Left ventricle myocardium superior (tissue), 1 donor: ENCODE measurements at places on chromosomes 16 and 17.

- no peak for DNase-seq
Observed at GRCh38 chr16:54135361-54136275, 151.0 kb downstream of the IRX3 start.

DNA sequence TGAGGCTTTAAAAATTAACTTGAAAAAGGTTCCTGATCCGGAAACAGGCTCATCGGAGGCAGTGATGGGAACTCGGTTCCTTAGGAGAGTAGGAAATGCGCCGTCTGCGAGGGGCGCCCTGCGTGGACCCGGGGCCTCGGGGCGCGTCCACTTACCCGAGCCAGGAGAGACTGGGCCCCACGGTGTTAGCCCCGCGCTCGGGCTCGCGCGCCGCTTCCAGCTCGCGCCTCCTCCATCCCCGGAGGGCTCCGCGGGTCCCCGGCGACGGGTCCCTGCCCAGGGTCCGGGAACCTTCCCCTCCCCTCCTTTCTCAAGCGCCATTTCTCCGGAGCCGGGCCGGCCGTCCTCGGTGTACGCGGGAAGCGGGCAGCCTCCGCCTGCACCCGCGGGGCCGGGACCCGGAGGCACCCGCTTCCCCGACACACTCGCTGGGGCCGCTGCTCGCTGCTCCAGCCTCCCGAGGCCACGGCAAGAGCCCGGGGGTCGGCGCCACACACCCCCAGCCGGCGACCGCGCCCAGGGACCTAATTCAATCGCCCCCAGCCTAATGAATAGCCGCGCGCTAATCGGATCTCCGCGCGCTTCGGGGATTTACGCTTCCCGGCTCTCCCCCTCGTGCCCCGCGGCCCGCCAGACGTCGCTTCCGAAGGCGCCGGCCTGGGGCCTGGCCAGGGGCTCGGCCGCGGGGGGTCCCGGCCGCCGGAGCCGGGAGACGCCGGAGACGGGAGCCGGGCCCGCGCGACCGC lies 2.2 kb upstream of the BAHCC1 start:
- DNase-seq: peak; percentile 61

DNA sequence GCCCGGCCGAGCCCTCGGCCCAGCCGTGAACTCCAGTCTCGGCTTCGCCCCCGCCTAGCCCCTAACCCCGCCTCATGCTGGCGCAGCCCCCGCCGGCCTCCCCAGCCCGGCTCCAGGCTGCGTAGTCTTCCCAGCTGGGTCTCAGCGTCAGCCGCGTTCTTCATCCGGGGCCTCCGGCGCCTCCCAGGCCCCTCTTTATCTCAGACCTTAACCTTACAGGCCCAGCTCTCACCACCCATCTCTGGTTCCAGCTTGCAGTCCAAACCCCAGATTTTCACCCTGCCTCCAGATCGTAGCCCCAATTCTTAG lies at the start of gene PROCA1:
PROCA1 (minus strand) TSS at position 166 of the 309 bp plus-strand sequence. CDS start 228 bp downstream, outside the sequence.
- DNase-seq: no peak

- peak; percentile 32 for DNase-seq
Observed at GRCh38 chr17:30920282-30920681, 1.5 kb upstream of the ADAP2 start.

GRCh38 chr16:88633684-88634140 lies 4.7 kb upstream of the IL17C start:
- no peak for DNase-seq

- peak; percentile 76 for DNase-seq
Observed at GRCh38 chr16:2090777-2091546, 43.2 kb downstream of the TSC2 start.

DNA sequence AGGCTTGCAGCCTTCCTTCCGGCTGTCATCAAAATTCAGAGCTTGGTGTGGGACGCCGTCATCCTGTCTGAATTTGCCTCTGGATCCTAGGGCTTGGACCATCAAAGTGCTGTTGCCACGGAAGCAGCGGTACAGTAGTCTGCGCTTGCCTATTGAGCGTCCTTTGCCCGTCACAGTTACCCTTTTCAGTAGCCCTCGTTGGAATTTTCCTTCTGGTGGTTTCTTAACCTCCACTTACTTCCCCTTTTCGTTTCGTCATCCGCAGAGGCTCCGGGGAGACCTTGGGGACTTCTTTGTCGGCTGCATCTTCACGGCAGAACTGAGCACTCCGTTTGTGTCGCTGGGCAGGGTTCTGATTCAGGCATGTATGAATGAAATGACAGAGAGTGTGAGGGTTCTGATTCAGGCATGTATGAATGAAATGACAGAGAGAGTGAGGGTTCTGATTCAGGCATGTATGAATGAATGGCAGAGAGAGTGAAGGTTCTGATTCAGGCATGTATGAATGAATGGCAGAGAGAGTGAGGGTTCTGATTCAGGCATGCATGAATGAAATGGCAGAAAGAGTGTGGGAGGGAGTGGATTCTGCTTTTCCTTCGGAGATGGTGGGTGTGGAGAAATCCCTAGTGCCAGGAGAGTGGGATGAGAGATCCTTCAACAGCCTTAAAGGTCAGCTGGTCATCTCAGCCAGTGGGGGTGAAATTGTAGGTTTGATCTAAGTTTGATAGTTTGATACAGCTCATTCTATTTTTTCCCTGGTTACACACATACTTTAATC lies 8.0 kb downstream of the TLCD3A start:
- DNase-seq: no peak

DNA sequence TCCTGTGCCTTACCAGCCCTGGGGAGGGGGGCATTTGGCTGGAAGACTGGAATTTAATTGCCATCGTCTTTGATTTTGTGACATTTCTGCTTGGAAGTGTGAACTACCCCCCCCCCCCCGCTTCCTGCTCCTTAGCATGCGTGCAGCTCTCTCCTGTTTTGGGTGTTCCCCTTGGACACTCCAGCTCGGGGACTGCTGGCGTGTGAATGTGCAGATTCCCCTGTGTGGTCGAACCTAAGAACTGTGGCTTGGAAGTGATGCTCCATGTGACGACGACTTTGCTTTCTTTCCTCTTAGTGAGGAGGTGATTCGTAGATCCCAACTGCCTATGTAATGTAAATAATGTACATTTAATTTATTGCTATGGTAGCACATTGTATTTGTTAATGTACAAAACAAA lies 26.1 kb downstream of the OR1D5 start:
- no peak for DNase-seq

- DNase-seq: no peak
Observed at GRCh38 chr16:73418691-73419090, 370.8 kb upstream of the ZFHX3 start.

DNA sequence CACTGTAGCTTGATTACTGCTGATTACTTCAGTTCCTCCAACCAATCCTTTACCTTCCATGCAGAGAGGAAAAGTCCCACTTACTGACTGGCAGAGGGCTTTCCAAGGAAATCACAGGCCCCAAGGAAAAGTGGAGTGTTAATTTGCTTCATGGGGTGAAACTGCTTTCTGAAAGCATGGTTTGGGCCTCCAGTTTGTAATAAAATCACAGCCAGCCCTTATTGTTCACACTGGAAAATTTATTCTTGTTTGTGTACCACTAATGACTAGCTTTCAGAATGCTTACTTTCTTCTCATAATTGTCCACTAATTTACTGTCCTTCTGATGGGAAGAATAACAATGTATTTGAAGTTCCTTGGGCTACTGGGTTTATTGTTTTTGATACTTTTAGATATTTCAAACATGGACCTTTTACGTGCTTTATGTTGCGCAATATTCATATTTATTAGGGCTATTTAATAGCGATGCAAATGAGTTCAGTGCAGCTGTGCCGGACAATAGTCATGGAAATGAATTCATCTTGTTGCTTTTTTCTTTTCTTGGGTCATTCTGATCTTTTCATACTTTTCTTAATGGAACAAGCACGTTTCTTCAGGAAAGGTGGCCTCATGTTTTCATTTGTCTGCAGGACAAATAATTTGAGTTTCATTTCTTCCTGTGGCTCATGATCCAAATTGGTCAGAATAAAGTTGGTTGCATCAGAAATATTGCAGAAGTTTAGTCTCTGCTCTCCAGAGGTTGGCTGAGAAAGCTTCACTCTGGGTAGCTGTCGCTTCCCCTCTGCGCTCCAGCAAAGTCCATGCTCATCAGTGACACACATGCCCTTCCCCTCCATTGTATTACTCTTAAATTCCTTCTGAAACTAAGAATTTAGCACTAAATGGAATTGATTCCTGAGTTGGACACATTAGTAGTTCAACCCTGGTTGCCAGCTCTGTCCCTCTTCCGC lies 128.7 kb downstream of the PRKCA start:
- no peak for DNase-seq

DNA sequence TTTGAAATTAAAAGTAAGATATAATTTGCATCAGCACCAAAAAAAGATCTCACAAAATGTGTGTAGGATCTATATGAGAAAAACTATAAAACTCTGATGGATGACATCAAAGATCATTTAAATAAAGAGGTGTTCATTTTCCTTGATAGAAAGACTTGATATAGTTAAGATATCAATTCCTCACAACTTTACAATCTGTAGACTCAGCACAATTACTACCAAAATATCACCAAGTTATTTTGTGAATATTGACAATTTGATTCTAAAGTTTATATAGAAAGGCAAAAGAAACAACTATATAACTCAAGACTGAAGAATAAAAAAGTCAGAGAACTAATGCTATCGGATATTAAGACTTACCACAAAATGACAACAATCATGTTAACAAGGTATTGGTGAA lies 638.9 kb downstream of the HS3ST4 start:
- no peak for DNase-seq

DNA sequence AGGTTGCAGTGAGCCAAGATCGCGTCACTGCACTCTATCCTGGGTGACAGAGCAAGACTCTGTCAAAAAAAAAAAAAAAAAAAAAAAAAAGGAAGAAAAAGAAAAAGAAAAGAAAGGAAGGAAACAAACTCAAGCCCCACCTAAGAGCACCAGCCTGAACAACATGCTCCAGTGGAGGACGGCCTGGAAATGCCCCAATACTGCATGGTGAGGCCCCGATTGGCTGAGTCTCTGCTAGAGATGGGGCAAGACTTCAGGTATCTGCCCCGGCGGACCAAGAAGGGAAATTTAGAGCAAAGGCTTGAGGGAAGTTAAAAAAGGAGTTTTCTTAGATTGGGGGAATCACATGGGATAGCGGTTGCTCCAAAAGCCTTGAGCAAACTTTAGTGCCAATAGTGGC lies 10.4 kb upstream of the ZNF652 start:
- no peak for DNase-seq

GRCh38 chr16:49788572-49788971 lies 67.3 kb downstream of the ZNF423 start:
- peak; percentile 67 for DNase-seq

GRCh38 chr17:8697323-8697741 lies 47.3 kb downstream of the CCDC42 start:
- peak; percentile 35 for DNase-seq

- DNase-seq: no peak
Observed at GRCh38 chr17:80753685-80754345, 209.2 kb downstream of the RPTOR start.

DNA sequence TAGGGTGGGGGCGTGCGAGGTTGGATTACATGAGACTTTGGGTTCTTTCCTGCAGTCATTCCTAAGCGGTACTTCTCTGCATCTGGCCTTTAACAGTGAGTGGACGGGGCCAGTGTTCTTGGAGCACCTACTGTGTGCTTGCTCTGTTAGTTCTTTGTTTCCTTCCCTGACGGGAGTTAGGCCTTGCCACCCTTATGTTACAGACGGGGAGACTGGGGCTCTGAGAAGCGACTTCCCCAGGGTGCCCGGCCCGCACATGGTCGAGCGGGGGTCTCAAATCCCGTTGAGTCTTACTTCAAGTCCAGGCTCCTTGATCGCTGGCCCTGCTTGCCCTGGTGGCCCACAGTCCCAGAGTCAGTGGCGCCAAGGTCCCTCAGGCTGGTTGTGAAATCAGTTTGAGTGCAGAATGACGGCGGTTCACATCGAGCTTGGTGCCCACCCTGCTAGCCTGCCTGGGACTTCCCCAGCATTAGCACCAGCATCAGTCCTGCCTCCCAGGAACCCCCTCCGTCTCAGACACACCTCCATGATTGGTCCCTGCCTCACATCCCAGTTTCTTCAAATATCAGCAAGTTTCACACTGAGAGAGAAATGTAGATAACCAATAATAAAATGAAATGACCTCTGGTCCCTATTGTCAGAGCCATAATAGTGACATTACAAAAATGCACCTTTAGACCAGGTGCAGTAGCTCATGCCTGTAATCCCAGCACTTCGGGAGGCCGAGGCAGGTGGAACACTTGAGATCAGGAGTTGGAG lies 128.0 kb downstream of the CMIP start:
- no peak for DNase-seq

DNA sequence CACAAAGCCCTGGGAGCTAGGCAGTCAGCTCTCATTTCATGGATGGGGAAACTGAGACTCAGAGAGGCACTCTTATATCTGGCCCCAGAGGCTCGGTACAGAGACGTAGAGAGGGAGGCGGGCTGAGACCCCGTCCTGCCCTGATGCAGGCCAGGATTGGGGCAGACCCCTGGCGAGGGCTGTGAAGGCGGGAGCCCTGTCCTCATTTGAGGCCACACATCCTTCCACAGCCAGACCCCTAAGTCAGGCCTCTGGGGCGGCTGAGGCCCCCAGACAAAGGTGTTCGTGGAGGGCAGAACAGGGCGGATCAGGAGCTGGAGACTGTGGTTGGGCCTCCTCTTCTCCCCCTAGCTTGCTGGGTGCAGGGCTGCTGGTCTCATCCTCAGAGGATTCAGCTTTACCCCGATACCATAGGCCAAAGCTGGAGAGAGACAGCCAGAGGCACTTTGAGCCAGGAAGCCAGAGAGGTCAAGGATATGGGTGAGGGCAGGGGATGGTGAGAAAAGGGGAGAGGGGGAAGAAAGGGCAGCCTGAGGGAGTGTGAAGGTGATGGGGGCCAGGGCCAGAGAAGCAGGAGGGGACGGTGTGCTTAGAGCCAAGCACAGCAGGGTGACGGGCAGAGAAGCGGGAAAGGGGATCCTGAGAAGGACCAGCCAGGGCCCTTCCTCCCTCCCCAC lies 805 bp upstream of the SCARF1 start:
- no peak for DNase-seq

DNA sequence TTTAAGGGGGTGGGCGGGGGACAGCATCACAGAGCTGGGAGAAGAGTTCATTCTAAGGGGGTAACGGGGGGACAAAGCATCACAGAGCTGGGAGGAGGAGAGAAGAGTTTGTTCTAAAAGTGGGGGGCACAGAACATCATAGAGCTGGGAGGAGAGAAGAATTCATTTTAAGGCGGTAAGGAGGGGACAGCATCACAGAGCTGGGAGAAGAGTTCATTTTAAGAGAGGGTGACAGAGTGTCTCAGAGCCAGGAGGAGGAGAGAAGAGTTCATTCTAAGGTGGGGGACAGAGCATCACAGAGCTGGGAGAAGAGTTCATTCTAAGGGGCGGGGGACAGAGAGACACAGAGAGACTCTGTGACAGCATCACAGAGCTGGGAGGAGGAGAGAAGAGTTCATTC lies 27.8 kb downstream of the ENDOV start:
- no peak for DNase-seq

DNA sequence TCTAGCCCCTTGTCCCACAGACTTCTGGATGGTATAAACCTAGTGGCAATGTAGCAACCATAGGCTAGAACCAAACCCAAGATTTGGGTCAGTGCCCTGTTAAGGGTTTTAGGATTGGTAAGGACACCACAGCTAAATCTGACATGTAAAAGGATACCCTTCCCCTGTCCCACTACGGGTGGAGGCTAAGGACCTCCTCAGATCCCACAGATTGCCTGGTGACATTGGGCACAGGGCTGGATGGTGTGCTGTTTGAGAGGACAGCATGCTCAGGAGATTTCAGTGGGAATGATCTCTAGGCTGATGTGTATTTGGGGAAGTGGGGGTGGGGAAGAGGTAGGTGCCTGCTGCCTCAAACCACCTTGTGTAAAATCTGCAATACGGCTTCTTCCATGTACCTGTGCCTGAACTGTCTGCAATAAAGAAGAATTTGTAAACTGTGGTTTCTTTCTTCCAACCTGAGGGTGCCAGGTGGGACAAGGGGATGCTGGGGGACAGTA lies 671 bp upstream of the EDC4 start:
- no peak for DNase-seq

- DNase-seq: no peak
Observed at GRCh38 chr17:60845012-60845411, 167.4 kb downstream of the BCAS3 start.
